ENCODE measurements at places on chromosomes 6 and 20.
A peak's percentile ranks its signal among the peaks of the same experiment; 100 is the strongest.

- no peak for DNase-seq
Observed at GRCh38 chr6:130045622-130046021, 27.2 kb downstream of the L3MBTL3 start.

DNA sequence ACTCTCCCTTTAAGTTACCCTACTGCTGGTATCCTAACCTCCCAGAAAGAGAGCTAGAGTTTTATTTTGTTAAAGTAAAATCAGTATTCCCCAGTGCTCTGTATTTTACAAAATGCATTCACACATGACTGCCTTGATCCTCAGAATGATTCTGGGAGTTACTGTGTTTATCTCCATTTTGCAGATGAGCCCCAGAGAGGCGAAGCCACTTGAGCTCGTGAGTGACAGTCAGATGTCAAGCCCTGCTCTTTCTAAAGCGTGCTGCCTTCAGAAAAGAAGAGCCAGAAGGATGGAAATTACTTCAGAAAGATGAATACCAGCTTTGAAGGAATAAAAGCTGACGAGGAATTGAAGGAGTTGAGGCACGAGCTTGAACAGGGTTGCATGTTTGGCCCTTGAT is 14.1 kb upstream of the OSER1 start:
- no peak for DNase-seq

DNA sequence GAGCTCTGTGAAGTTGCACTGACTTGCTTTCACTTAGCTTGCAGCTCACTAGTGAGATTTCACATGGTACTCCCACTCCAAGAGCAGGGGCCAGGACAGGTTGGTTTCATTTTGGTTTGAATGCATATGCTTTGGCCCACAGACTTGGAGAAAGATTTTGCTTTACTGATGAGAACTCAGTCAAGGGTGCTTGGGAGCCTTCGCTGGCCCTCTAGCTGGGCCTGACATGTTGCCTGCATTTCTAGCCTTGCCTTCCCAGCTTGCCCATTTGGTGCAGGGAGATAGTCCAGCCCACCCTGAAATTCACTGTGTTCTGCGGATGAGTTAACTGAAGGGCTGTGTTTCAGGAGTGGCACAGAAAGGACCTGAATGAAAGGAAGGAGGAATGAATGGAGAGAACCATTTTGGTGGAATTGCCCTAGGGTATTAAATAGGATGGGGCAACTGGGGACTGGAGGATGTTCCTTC is 1.9 kb downstream of the SGK1 start:
- DNase-seq = no peak

DNA sequence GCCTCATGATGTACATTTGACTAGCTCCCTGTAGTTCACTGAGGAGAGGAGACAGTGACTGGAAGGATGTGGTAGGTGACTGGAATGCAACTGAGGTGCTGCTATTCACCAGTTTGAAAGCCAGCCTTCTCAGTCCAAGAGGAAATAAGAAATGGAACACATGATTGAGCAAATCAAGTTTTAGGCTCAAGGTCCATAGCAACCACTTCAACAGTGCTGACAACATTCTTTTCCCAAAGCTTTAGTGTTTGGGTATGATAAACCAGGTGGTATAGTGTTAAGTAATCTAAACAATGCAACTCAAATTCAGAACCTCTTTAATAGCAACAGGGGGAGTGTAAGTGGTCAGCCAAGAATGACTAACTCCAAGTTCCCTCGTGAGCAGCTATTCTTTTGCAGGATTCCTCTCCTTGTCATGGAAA is 9.2 kb downstream of the ZHX3 start:
- DNase-seq = peak; percentile 85

GRCh38 chr20:51687108-51687507 is 81.1 kb downstream of the ATP9A start:
- peak; percentile 42 for DNase-seq

DNA sequence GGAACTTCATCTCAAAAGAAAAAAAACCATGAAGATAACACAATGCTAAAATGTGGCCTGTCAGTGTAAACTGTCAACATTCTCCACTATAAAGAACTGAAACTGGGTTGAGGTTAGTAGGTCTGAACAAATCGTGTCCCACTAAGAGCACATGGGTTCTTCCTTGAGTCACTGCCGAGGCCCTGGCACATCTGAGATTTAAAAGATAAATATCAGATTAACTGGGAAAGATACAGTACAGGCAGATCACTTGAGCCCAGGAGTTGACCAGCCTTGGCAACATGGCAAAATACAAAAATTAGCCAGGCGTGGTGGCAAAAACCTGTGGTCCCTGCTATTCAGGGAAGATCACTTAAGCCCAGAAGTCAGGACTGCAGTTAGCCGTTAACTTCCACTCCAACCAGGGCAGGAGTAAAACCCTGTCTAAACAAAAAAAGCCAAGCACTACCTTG is 5.6 kb downstream of the EEF1A1 start:
- DNase-seq = peak; percentile 48

DNA sequence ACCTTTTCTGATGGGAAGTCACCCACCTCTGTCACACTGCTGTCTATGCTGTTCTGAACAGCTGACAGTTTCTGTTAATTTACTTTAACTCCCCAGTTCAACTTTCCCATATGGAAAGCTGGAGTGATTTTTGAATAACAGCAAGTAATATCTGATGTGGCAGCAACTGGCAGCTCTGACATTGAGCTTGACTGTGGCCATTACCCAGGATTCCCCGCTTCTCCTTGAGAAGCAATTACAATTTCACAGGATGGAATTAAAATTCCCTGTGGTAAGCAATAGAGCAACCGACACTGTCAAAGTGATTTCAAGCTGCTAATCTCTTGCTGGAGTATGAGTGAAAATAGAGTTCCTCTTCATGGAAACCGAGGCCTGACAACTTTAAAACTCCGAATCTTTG is 348.1 kb upstream of the SOX4 start:
- no peak for DNase-seq
